Activated naive CD4-positive, alpha-beta T cell treated with Interleukin-2 at 50 U/mL for 16 hours (primary cell): ENCODE measurements at places on chromosomes 12 and 14.

- no peak for DNase-seq
These were observed 221.3 kb downstream of the ANO2 start for GRCh38 chr12:5723711-5724252.

- no peak for DNase-seq
These were observed 63.9 kb upstream of the GRIP1 start for GRCh38 chr12:66742508-66743367.

- DNase-seq, result peak; percentile 27
These were observed 15.8 kb upstream of the ANKRD9 start for GRCh38 chr14:102525219-102525928.

DNA sequence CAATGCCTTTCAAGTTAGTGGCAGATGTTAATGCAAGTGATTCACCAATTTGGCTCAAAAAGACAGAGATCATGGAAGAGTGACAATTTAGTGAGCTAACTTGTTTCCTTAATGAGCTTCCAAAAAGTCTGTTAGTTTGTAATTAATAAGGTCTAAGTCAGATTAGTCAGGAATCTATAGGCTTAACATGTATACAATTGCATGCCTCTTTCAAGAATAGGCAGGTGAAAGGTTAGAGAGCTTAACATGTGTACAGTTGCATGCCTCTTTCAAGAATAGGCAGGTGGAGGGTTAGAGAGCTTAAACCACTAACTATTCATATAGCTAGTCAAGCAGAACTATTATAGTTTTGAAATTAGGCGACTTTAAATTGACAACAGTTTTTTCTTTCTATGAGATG is 663.8 kb downstream of the C12orf50 start:
- DNase-seq, result no peak

DNA sequence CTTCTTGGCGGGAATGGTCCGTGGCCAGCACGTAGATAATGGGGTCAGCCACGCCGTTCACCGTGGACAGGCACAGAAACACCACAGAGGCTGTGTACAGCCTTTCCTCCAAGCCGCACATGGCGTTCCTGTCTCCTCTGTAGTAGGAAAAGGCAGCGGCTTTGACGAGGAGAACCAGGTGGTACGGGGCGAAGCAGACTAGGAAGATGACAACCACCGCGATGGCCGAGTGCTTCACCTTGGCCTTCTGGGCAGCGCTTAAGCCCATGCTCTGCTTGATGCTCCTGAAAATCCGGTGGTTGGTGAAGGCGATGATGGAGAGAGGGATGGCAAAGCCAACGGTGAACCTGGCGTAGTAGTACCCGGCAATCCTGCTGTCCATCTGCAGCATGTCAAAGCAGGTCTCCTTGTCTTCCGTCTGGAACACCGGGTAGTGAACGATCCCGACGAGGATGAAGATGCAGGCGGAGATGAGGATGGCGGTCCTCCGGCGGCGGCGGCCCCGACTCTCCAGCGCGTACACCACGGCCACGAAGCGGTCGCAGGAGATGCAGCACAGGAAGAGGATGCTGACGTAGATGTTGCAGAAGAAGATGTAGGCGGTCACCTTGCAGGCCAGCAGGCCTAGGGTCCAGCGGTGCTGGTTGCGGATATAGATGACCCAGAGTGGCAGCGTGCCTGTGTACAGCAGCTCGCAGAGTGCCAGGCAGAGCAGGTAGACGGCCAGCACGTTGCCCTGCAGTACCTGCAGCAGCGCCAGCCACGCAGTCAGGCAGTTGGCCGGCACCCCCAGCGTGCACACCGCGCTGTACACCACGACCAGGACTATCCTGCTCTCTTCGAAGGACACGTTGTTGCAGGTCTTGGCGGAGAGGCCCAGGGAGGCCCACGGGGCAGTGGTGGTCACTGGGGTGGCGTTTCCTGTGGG is 13.8 kb downstream of the GPR132 start:
- no peak for DNase-seq

DNA sequence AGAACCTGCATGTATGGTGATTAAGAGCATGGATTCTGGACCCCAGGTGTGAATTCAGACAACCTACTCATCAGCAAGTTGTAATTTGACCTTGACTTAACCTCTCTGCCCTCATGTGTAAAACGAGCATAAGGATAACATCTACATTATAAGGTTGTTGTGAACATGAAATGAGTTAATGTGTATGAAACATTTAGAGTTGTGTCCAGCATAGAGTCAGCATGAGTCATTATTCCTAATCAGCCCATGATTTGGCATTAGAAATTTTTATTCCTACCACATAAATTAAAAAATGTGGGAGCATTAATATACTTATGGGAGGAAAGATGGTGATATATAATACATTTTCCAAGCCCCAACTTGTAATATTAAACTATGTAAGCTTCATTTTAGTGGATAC is 95.9 kb upstream of the DDHD1 start:
- no peak for DNase-seq

DNA sequence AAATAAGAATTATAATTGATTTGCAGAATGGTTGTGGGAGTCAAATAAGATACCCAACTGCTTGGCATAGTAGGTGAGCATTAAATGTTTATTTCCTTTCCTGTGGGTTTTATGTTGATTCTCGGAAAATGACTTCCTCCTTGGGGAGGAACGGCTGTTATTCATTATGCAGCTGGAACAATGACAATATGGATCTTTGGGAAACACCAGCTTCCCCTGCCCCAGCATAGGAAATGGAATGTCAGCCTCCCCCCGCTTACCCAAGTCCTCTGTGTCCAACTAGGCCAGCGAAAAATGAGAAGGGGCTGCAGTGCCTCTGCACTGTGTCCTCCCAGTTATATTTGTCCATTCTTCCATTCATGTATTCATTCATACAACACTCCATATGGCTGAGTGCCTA is 11.7 kb upstream of the CCDC177 start:
- no peak for DNase-seq

DNA sequence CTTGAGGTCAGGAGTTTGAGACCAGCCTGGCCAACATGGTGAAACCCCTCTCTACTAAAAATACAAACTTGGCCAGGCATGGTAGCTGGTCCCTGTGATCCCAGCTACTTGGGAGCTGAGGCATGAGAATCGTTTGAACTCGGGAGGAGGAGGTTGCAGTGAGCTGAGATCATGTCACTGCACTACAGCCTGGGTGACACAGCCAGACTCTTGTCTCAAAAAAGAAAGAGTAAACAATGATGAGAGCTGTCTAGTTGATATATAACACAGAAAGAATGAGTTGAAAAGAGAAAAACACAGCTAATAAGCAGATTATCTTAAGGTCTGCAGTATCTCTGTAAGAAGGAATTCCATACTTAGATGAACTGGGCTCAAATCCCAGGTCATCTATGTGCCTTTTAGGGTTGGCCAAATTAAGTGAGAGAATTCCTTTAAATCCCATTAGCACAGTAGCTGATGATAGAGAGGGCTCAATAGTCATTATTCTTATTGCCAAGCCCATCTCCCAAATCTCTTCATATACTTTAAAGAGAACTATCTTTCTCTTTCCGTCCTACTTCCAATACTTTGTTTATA is 31.1 kb upstream of the STRAP start:
- DNase-seq, result no peak

- DNase-seq, result no peak
These were observed 217.2 kb downstream of the SLC15A4 start for GRCh38 chr12:128606538-128606937.

- peak; percentile 88 for DNase-seq
These were observed 5.3 kb downstream of the PHB2 start for GRCh38 chr12:6965026-6965661.

- DNase-seq, result no peak
These were observed 54.9 kb upstream of the NUDT4 start for GRCh38 chr12:93322784-93323183.

DNA sequence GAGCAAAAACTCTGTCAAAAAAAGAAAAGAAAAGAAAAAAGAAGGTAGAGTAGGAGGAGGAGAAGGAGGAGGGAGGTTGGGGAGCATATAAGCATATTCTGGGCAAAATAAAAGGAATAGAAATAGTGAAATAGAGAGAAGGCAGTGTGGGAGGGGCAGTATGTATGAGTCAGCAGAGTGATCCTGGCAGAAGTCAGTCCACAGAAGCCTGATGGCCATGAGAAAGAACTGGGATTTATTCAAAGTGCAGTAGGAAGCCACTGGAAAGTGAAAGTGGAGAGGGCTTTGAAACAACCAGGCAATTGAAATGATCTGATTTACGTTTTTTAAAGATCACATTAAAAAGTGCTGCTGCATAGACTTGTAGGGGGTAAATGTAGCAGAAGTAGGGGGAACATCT is 368.6 kb upstream of the USP15 start:
- no peak for DNase-seq

DNA sequence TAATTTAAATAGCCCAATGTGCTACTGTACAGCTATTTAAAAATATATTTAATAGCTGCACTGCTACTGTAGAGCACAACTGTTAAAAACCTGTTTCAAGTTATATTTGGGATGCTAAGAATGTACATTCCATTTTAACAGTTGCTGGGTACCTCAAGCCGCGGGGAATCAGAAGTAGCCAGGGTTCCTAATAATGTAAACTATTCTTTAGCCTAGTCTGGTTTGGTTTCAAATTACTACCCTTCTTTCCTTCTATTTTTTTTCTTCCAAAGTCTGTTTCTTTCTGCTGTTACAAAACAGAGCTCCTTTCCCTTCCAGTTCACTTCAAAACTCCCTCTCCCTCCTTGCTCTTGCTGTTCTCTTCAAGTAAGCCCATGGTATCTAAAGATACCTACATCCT is 21.3 kb downstream of the SCAF11 start:
- DNase-seq, result no peak

DNA sequence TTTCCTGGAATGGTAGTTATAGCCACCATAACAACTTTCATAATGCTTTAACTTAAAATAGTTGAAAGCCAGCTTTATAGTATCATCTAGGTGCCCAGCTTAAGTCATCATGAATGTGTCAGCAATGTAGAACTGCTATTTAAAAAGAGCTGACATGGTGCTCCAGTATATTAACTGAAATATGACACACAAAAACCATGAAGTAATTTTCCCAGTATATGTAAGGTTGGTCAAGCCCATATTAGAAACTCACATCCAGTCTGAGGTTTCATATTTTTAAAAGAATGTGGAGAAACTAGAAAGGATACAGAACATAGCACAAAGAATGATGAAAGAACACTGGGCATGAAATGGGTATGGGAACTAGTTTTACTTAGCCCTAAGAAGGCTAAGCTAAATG is 121.3 kb upstream of the KRAS start:
- no peak for DNase-seq

GRCh38 chr12:95179011-95179410 is 38.3 kb downstream of the FGD6 start:
- DNase-seq, result no peak

DNA sequence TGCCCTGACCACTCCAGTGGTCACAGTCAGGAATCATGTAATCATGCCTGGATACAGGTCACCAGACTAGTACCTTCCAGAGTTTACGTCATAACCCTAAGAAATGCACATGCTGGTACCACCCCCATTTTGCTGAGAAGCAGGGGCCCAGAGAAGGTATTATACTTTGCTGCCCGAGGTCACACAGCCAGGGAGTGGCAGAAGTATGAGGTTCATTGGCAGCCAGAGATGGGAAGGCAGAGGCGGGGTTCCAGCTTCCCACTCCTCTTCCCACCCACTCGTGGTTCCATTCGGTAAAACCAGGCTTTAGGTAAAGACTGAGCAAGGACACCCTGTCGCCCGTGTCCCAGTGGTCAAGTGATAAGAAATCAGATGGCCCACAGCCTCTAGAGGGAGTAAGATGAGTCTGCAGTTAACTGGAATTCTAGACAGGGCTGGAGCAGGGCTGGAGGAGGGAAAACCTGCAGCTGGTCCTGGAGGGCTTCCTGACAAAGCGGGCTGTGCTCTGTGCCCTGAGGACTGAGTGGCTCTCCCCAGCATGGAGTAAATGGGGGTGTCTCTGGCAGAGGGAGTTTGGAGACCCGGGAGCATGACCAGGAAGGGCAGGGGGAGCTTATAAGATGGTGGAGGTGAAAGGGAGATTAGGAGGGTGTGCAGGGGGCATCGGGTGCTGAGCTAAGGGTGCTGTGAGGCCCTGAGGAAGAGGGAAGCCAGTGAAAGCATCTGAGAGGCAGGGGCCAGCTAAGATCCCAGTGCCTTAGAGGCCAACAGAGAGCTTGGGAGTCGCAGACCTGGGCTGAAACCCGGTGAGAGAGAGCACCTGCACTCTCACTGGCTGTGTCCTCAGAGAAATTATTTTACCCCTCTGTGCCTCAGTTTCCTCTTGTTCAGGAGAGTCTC is 5.7 kb downstream of the FAM222A start:
- no peak for DNase-seq

DNA sequence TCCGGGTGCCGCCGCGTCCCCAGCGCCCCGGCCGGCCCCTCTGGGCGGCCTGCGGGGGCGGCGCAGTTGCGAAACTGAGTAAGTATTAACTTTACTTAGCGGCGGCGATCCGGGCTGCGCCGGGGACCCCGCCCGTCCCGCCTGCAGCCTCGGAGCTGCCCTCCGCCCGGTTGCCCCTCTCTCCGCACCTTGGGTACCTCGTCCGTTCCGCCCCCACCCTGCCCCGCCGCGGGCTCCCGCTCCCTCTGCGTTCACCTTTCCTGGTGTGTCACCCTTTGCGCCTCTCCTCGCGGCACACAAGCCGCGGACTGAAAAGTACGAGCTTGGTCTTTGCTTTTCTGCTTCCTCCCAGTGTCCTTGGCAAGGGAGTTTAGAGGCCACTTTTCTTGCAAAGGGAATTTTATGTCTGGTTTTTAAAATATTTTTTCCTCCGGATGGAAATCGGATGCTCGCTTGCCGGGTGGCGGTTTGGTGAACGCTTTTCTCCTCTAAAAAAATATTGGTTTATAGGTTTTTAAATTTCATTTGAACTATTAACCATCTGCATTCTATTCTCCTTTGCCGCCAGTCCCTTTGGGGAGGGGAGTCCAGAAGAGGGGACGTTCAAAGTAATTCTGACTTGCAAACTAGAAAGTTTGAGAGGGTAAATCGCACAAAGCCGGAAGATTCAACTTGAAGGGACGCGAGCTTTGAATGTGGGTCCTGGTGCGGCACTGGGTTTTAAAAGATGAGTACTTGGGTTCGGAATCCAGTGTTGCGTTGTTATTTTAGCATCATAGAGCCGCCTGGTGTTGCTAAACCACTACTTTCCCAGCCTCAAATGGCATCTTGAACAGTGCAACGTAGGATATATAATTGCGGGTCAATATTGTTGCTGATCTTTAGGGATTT is 834 bp downstream of the RASSF8 start:
- no peak for DNase-seq

DNA sequence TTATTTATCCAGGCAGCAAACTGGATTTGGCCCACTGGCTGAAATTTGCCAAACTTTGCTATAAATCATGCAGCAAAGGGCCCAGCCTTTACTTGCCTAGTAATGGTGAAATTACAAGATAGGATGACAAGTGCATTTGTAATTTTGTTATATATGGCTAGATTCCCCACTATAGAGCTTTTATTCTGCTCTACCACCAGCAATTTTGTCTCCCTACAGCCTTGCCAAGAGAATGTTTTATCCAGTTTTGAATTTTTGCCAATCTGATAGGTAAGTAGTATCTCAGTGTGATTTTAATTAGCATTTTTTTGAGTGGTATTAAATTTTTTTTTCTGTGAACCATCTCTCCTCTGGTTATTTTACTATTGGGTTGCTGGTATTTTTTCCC is 161.6 kb downstream of the SLC41A2 start:
- DNase-seq, result no peak

GRCh38 chr12:20740972-20741371 is 45.8 kb downstream of the SLCO1C1 start:
- no peak for DNase-seq

- no peak for DNase-seq
These were observed 364.5 kb downstream of the BTG1 start for GRCh38 chr12:91781114-91781513.

- DNase-seq, result no peak
These were observed 303.9 kb upstream of the FKBP4 start for GRCh38 chr12:2490831-2491230.
